ENCODE measurements at places on chromosomes 11 and 22.

GRCh38 chr22:19463491-19464469 is 15.2 kb downstream of the UFD1 start:
- DNase-seq = no peak

GRCh38 chr22:38080850-38081635 is 2.9 kb downstream of the SLC16A8 start:
- DNase-seq = no peak

DNA sequence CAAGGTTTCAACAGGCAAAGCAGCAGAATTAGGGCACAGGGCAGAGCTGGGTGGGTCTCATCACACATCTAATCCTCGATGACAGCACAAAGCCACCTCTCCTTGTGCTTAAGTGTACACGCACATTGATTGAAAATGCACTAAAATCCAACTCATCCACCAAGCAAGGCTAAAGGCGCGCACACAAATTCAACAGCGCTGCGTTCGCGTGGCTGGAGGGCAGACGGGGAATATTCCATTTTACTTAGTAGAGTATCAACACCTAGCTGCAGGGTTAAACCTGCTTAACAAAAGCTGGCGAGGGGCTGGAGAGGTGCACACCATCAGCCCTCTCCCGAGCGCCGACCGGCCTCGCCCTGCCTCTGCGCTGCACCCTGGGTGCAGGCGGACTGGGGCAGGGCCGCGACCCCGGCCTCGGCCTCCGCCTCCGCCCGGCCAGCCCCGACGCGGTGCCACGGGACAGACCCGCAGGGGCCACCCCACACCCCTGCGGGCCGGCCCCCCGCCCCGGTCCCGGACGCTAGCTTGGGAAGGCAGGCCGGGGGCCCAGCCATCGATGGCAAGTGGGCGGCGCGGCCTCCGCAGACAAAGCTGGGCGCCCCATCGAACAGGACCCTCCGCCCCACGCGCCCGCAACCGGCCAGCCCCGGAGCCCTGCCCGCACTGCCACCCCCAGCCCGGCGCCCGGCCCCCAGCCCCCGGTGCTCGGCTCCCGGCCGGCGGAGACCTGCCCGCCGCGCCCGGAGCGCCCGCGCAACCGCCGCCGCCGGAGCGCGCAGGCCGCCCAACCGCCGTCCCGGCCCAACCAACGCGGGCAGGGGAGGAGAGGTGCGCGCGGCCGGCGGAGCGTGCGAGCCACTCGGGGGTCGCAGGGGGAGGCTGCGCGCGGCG is 929 bp downstream of the PRDM10 start:
- no peak for DNase-seq

DNA sequence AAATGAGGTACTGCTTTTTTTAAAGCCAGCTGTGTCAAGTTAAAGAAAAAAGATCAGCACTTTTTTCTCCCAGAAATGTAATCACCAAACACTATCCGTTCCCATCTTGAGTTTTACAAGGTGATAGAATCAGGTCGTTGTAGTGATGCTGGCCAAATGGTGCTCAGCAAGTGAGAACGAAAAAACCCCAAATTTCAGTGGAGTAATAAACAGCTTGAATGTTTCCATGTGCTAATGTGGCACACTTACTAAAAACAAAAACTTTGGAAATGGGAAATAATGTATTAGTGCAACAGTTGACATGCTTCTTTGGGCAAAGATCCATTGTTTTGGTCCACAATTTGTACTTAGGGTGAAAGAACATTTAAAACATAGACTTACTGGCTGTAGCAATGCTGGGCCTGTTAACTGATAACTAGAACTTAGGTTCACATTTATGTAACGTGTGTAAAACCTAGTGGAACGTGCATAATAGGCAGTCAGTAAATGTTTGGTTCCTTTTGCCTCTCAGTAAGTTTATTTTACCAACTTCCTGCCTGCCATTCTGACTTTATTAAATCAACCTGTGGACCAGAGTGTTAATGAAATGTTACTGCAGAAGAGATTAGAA is 15.4 kb upstream of the GDPD4 start:
- no peak for DNase-seq

GRCh38 chr11:16031210-16031609 is 325.1 kb downstream of the SOX6 start:
- no peak for DNase-seq

DNA sequence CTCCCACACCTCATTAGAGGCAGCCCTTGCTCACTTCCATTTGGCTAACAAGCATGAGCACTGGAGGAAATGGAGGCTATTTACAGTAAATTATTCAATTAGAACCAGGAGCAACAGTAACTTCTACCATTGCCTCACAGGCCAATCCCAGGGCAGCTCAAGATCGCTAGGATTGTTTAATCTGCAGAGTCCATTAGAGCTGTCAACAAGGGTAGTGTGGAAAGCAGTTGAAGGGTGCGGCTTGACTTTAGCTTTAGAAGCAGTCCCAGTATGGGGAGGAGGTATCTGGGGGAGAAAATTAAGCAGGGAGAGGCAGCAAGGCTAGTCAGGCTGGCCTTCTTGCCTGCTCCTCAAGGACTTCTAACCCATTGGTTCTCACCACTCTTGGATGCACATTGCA is 38.3 kb upstream of the CYP2R1 start:
- DNase-seq = no peak

- DNase-seq = peak; percentile 39
Observed at GRCh38 chr22:19986410-19987341, 29.9 kb downstream of the ARVCF start.

DNA sequence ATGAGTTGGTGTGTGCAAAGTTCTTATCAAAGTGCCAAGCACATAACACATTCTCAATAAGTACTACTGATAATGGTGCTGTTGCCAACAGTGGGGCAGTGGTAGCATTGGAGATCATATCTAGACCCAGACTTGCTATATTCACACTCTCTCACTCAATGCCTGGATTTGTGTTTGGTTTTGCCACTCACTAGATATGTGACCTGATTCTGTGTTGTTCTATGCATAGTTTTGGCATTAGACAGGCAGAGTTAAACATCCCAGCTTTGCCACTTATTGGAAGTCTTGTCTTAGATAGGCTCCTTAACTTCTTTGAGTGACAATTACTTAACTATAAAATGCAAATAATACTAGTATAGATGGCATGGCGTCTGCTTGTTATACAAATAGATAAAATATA is 642.6 kb upstream of the CCDC179 start:
- no peak for DNase-seq

- DNase-seq = no peak
Observed at GRCh38 chr22:28443526-28443876, 236.1 kb downstream of the TTC28 start.

- DNase-seq = no peak
Observed at GRCh38 chr11:118436639-118437207, 431 bp downstream of the KMT2A start.

DNA sequence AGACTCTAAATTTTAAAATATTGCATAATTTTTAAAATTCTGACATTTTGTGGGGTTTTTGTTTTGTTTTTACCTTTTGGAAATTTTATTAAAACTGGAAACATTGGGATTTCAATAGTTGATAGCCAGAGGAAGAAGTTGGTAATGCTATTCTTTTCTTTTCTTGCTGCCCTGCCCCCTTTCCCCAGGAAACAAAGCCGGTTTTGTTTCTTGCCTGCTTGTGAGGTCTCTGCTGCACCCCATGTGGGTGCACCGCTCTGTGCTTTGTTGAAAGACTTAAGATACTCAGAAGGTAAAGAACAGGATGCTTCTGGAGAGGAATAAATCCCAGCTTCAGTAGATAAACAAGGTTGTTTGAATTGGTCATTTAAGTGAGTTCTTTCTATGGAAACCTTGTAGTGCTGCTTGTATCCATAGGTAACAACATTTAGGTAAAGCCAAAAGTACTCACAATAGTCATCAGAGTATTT is 87.5 kb downstream of the YAP1 start:
- DNase-seq = no peak

- DNase-seq = no peak
Observed at GRCh38 chr11:74185695-74186094, 14.6 kb downstream of the PPME1 start.

GRCh38 chr11:108606495-108607160 is 13.1 kb upstream of the EXPH5 start:
- no peak for DNase-seq

GRCh38 chr22:50140615-50141014 is 29.9 kb upstream of the PANX2 start:
- DNase-seq = no peak

DNA sequence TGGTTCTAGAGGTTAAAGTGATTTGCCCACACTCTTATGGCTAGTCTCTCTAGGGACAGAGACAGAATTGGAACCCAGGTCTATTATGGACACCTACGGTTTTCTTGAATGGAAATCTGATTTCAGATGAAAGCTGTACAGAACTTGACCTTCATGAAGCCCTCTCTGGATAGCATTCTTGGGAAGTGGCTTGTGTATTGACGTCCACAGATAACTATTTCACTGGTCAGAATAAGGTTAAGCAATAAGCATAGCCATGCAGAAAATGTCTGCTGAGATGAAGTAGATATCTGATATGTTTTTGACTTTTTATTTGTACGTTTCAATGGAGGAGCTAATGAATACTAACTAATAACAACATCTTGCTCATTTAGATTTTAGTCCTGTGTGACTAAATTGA is 1.1 kb downstream of the TLCD5 start:
- DNase-seq = no peak

GRCh38 chr22:22508274-22509176 is at the start of gene ZNF280B:
ZNF280B (minus strand) TSS chr22:22508742; CDS start chr22:22489398, 19,344 bp downstream.
- peak; percentile 76 for DNase-seq

DNA sequence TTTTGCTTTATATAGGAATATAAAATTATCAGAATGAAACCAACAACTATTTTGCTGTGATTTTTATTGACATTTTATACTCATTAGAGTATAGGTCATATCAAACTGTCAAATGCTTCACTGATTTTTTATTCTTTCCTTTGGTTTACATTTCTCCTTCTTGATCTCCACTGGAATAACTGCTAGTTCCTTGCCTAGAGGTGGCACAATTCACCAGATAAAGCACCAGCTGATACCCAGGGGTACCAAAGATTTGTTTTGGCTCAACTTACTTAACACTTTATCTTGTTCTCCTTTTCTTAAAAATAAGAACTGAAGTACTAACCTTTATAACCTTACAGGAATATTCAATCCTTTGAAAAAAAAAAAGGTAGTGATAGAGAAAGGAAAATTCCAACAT is 725.1 kb upstream of the CHORDC1 start:
- DNase-seq = no peak

- peak; percentile 57 for DNase-seq
Observed at GRCh38 chr22:45671783-45672563, at the start of gene ATXN10. ATXN10 (plus strand) TSS chr22:45671834; CDS start chr22:45672064, 230 bp downstream.

- no peak for DNase-seq
Observed at GRCh38 chr11:122813894-122814270, 24.4 kb upstream of the CRTAM start.

DNA sequence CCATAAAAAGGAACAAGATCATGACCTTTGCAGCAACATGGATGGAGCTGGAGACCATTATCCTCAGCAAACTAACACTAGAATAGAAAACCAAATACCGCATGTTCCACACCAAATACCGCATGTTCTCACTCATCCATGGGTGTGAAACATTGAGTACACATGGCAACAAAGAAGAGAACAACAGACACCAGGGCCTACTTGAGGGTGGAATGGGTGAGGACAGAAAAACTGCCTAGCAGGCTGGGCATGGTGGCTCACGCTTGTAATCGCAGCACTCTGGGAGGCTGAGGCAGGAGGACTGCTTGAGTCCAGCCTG is 12.3 kb downstream of the EHD1 start:
- DNase-seq = no peak

DNA sequence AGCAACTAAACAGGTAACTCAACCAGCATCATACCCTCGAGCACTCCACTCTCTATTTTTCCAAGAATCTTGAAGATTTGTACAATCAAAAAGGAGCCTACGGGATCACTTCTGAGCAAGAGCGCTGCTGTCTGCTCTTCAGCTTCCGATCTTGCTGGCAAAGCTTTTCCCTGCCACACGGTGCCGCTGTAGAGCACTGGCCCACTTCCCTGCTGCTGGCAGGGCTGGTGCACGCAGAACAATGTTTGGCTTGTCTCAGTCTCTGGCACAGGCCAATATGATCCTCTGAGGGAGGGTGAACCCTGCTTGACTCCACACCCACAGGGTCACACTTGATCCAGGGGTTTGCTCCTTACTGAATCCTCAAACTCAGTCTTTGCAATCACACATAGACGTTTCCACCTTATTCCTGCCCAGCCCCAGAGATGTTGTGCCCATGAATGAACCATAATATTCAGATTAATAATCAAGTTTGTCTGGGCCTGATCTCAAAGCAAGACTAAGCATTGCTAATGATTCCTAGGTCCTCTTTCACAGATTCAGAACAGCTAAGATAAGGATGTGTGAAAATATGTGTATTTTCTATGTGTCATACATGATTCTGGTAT is 536.6 kb downstream of the SOX6 start:
- peak; percentile 0 for DNase-seq

GRCh38 chr22:31474743-31475142 is 14.9 kb downstream of the EIF4ENIF1 start:
- no peak for DNase-seq

GRCh38 chr11:116953530-116954285 is 116.3 kb upstream of the APOA1 start:
- DNase-seq = no peak

DNA sequence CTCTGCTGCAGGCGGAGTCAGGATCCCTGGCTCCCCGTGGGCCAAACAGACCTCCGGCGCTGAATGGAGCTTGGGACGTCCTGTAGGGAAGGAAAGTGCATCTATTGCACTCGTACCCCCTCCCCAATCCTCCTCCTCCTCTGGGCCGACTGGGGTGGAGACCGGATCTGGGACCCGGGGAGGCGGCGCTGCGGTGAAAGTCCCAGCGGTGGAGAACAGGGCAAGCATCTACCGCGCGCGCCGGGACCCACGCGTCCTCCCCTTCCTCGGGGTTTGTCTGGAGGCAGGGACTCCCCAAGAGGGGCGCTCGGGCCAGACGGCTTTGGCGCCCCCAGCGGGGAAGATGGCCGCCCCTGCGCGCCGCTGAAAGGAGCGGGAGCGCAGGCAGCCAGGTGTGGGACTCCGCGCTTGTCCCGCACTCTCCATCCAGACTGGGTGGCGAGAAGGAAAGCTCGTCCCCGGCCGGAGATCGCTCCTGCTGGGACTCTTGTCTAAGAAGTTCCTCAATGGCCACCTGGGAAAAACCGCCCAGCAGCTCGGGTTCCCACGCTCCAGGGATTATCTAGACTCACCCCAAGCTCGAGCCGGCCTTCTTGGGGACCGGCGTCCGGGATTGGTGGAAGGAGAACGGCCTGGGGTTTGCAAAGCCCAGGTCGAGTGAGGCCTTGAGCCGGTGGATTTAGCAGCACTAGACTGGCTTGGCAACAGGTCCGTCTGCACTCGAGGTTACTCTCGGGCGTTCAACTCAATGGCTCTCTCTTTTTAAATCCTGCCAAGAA is 718 bp downstream of the FADS2 start:
- no peak for DNase-seq
